HFFc6 (cell line): ENCODE measurements at places on chromosomes 3 and 15. TPM values are rescaled to one million over a fixed set of nuclear protein-coding genes. Genes with fewer than 3 reads are reported as not detected.
A peak's percentile ranks its signal among the peaks of the same experiment; 100 is the strongest.

DNA sequence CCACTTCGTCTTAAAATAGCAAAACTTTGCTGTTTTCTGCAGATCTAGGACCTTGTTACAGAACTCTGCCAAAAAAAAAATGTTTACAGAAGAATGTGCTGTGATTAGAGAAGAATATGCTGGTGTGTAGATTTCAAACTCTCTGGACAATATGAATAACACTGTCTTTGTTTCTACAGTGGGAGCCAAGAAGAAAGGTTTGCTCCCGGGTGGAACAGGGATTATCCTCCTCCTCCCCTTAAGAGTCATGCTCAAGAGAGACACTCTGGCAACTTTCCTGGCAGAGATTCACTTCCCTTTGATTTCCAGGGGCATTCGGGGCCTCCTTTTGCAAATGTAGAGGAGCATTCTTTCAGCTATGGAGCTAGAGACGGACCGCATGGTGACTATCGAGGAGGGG lies 27.3 kb downstream of the RBM6 start:
- DNase-seq = no peak

GRCh38 chr3:19147905-19148767 lies at the start of gene KCNH8:
Gene KCNH8 (plus strand): TSS chr3:19148510. CDS start chr3:19148720, 210 bp downstream.
- no peak for DNase-seq

DNA sequence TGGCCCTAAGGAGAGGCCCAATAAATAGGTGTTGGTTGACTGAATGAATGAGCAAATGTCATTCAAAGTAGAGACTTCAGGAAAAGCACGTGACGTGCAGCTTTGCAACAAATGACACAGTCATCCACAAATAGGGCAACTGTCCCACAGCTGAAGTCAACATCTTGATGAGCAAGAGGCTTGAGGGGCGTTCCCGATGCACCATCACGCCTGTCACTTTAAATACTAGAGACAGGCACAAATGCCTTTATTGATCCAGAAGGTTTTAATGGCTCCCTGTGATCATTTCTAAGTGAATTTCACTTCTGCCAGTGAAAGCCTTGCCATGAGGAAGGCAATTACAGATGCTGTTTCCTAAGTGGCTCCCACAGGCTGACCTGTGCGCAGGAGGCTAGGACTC lies 43.6 kb downstream of the ABTB1 start:
- no peak for DNase-seq

- DNase-seq = no peak
These were observed 162.4 kb upstream of the PPP2R3A start for GRCh38 chr3:135803028-135803692.

DNA sequence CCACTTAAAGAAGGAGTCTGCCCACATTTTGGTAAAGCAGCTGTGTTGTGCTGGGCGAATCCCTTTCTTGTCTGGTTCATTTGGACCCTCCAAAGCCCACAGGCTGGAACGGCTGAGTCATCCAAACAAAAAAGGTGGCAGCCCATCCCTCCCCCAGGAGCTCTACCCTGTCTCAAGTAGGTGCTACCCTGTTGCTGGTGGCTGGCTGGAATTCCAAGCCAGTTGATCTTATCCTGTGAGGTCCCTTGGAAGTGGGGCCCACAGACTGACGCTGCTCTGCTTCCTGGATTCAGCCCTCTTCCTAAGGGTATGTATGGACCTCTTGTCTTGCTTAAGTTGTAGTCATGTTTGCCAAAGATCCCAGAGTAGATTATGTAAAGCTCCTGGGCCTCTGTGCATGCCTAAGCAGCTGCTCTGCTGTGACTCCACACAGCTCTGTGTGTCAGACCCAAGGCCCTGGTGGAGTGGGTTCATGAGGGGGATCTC lies 44.5 kb downstream of the CCR1 start:
- DNase-seq = no peak

DNA sequence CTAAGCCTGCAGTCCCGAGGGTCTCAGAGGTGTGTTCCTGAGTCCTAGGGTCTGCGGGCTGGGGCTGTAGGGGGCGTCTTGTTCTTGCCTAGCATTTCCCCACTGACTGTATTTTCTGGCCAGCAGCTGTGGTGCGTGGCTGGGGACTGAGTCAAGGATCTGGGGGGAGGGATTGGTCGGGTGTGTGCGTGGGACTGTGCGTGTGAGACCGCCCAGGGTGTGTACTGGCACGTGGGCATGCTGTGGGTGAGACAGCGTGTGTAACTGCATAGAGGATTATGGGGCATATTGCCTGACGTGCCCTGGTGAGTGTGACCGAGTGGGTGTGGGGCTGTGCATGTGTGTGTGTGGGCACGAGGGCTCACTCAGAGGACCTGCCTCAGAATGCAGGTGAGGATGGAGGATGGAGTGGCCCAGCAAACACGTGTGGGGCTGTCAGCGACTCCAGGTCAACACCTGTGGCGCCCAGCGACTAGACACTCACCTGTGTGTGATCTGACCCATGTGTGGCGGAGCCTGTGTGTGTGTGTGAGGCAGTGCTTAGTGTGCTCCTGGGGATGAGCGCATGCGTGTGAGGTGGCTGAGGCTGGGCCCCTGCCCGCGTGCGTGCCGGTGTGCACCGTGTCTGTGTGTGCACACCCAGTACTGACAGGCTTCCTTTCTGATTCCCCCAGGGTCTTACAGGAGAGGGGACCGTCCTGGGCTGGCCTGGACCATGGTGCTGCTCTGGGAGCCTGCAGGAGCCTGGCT lies 20.9 kb downstream of the FBLN2 start:
- DNase-seq = no peak

- DNase-seq = no peak
These were observed 6.9 kb downstream of the MTMR10 start for GRCh38 chr15:30984542-30984941.

- DNase-seq = no peak
These were observed 8.6 kb upstream of the CYP8B1 start for GRCh38 chr3:42884324-42884723.

DNA sequence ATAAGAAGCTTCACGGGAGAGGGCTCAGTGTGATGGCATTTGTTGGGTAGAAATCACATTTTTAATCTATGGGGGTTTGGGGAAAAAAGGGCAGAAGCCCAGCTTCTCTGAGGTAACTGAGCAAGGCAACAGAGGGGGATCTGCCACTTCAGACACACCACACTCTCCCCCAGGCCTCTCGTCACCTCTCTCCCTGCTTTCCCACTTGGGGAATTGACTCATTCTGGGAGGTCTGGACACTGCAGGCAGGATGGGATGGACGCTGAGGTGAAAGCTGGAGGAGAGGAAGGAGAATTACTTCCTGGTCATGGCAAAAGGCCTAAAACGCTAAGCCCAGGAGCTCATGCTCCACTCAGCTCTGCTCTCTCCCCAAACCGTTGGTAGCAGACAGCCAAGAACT lies 33.2 kb downstream of the MYO5C start:
- no peak for DNase-seq

DNA sequence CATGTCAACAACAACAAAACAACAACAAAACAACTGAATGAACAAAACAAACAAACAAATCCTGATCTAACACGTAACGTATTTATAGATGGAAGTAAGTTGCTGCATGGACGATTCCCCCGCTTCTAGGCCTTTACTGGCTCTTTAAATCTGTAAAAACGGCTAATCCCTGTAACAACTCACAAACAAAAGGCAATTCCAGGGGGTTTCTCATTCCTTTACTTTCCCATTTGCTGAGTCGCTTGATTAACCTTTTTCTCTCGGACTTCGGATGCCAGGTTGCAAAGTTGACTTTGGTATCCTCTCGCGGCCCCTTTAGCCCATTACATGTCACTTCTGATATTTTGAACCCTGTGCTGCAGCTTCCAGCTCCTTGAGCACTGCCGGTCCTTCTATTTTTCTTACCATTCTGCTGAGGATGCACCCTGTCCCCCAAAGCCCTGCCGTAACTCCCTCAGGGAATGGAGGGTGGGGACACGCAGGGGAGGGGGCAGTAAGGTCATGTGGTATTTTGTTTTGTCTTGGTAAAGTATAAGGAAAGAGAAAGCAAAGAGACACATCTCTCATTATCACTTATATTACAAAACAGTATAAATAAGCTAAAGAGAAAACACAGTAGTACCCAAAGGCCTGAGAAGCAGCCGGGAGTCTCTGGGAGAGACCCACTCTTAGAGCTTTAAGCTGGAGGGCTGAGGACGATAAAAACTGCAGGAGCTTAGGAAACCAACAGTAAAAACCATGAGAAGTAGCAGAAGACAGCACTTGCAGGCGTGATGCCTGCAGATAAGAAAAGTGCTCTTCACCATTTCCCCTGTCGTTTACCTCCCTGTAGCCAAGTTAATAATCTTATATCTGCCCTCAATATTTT lies 457.8 kb upstream of the ZNF717 start:
- DNase-seq = no peak

DNA sequence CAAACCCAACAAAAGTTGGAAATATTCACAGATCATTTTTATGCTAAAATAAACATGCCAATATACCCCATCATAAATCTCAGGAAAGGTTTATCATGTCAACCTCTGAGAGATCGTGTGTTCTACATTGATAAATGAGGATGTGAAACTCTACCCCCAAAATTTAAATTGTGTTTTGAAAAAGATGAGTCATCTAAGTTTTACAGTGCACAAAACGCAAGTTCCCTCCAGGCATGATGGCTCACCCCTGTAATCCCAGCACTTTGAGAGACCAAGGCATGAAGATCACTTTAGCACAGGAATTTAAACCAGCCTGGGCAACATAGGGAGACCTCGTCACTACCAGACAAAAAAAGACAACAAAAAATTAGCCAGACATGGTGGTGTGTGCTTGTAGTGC lies 1487.0 kb upstream of the GBE1 start:
- DNase-seq = no peak

- DNase-seq = no peak
These were observed 114.3 kb downstream of the EEFSEC start for GRCh38 chr3:128267541-128267940.

- no peak for DNase-seq
These were observed 286.4 kb downstream of the TBC1D5 start for GRCh38 chr3:17456046-17456445.

- DNase-seq = no peak
These were observed 9.7 kb downstream of the RHCG start for GRCh38 chr15:89486726-89487050.

- DNase-seq = no peak
These were observed 250.1 kb downstream of the DIPK2A start for GRCh38 chr3:144221761-144222160.

- DNase-seq = peak; percentile 16
These were observed at the start of gene IL20RB for GRCh38 chr3:136957751-136958288. Gene IL20RB (plus strand): TSS chr3:136957983. CDS start chr3:136958114, 131 bp downstream.

- no peak for DNase-seq
These were observed 7.0 kb upstream of the CXCR6 start for GRCh38 chr3:45936261-45936660.

DNA sequence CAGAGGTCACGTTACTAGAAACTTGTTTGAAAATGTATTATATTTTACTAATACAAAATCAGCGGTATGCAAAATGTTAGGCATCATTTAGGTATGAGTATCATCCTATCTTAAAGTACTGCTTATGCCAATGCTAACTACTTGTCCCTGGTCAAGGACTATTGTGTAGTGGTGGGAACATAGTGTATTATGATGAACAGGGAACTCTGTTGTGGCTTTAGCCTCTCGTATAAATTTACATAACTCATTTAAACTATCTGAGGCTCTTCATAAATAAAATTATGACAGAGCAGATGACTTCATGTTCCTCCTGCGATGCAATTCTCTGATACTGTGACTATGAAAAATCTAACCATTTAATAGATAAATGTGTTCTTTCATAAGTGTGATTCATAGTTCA lies 451.9 kb downstream of the NLGN1 start:
- no peak for DNase-seq

DNA sequence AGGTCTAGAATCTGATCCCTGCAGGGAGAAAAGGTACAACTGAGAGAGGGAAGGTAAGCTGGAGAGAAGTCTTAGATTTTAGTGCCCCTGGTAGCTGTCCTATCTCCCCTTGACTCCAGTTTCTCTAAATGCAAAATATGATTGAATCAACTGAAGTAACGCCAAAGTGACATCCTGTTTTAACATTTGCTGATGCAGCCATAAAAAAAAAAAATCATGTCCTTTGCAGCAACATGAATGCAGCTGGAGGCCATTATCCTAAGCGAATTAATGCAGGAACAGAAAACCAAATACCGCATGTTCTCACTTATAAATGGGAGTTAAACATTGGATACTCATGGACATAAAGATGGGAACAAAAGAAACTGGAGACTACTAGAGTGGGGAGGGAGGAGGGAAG lies 42.4 kb upstream of the LCTL start:
- DNase-seq = no peak

DNA sequence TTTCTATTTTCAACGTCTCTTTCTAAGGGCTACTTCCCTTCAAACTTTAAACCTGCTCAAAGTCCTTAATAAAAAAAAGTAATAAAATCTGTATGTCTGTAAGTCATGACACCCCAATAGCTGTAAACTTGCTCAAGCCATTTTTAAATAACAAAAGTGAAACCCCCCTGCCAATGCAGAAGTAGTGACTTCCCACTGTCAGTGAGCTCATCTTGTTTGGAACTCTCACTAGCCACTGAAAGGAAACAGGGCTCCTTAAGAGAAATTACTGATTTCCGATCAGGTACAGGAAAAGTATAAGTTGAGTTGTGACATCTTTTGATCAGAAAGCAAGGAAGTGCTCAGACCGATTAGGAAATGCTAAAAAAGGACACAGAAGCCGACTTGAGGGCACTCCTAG lies 27.6 kb upstream of the GPR171 start:
- DNase-seq = no peak

DNA sequence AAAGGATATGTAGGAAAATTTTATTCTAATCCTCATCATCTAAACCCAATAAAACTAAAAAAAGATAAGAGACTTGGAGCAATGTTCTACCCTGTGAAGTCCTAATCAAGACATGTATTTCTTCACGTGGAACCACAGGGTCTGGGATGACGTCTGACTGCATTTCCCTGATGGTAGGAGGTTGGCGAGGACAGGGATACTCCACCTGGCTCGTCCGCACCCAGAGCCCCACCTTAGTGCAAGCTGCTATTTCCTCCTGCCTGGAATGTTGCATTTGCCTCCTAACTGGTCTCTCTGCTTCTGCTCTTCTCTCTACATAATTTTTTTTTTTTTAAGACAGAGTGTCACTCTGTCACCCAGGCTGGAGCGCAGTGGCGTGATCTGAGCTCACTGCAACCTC lies 57.7 kb upstream of the RASGRP1 start:
- DNase-seq = no peak

GRCh38 chr15:34609102-34610057 lies 25.9 kb upstream of the GOLGA8B start:
- DNase-seq = no peak

GRCh38 chr3:50194903-50195500 lies 3.6 kb downstream of the GNAT1 start:
- DNase-seq = no peak

B3GNT5 gene
- total RNA-seq = not detected in 3 replicates

MAP6D1 gene
- total RNA-seq = 2.2 to 3.7 TPM (median 3.4 TPM) in 3 replicates

KCNMB2 gene
- not detected in 3 replicates for total RNA-seq

RMDN3 gene
- 32.2 to 43.2 TPM (median 39.7 TPM) in 3 replicates for total RNA-seq

CCDC191 gene
- total RNA-seq = 1.1 to 1.4 TPM (median 1.1 TPM) in 3 replicates

KBTBD13 gene
- total RNA-seq = not detected in 3 replicates

XIRP1 gene
- total RNA-seq = not detected in 3 replicates

GPR87 gene
- not detected in 2 replicates for total RNA-seq

CAMK1 gene
- total RNA-seq = 19.0 to 27.7 TPM (median 26.5 TPM) in 3 replicates
